ENCODE measurements at places on chromosomes 12 and 14.

DNA sequence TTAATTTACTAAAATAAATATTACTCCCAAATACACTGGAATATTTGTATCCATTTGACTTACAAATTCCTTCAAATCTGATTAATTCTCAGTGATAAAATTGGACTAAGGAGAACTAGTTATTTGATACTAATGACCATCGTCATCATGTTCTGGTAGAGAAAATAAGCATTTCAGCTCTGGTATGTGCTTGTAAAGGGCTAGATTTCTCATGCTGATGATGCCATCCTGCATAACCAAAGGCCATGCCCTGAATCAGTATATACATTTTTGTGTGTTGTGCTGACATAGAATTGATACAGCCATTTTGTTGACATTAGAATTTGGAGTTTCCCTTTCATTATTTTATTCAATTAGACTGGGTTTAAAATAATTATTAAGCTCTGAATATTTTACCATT is 148.9 kb downstream of the PCNX1 start:
- no peak for DNase-seq

GRCh38 chr12:69570545-69571399 is 14.5 kb upstream of the CCT2 start:
- DNase-seq = peak; percentile 45

GRCh38 chr12:1591543-1591942 is 2.8 kb downstream of the FBXL14 start:
- no peak for DNase-seq

DNA sequence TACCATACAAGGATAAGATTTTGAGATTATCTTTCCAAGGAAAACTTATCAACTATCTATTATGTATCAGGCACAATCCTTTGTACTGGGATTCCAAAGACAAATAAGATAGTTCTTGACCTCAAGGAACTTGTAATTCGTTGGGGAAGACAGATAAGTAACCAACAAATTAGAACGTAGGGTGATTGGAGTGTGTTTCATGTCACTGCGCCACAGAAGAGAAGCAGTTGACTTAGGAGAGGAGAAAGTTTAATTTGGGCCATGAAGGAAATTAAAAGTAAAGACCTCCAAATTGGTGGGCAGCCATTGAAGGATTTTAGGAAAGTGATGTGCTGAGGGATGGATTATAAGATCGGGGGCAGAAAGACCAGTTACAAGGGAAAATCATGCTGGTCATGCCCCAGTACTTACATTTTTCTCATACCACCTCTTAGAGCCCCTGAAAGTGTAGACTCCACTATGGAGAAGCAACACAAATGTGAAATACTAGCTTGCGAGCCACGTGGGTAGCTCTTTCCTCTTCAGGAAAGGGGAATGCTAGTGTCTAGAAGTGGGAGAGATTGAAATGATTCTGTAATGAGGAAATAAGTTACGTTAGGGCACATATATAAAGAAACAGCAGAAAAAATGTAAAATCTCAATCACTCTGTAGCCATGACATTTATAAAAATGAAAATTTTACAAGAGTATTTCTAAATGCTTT is 148.7 kb downstream of the ETV6 start:
- no peak for DNase-seq

DNA sequence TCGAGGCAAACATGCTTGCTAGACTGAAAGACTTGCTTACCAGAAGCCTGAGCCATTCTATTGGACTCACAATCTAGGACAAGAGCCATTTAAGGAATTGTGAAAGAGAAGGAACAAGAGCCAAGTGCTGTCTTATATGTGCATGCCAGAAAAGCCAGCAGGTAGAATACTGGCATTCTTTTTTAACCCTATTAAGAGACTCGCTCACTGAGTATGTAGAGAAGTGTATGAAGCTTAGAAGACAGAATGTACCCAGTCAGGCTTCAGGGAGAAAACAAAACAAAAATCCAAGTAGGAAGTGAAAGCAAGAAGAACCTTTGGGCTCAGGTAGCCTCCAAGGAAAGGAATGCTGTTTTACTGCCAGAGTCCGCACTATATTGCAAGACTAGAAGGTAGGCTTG is 65.9 kb downstream of the DCAF5 start:
- DNase-seq = no peak

Measured in putamen (tissue), 1 donor.